ENCODE measurements at places on chromosomes 4 and X.

GRCh38 chrX:109782994-109783700 is 50.1 kb upstream of the ACSL4 start:
- no peak for DNase-seq

DNA sequence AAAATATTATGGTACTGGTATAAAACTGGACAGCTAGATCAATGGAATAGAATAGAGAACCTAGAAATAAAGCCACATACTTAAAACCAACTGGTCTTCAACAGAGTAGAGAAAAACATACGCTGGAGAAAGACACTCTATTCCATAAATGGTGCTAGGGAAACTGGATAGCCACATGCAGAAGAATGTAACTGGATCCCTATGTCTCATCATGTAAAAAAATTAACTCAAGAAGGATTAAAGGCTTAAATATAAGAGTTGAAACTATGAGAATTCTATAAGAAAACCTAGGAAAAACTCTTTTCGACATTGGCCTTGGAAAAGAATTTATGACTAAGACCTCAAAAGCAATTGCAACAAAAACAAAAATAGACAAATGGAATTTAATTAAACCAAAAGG is 114.6 kb downstream of the PCDH18 start:
- no peak for DNase-seq

- DNase-seq, result no peak
Measured at GRCh38 chrX:117752745-117753144, 363.9 kb downstream of the KLHL13 start.

GRCh38 chr4:21046141-21046540 is 345.9 kb downstream of the PACRGL start:
- no peak for DNase-seq

DNA sequence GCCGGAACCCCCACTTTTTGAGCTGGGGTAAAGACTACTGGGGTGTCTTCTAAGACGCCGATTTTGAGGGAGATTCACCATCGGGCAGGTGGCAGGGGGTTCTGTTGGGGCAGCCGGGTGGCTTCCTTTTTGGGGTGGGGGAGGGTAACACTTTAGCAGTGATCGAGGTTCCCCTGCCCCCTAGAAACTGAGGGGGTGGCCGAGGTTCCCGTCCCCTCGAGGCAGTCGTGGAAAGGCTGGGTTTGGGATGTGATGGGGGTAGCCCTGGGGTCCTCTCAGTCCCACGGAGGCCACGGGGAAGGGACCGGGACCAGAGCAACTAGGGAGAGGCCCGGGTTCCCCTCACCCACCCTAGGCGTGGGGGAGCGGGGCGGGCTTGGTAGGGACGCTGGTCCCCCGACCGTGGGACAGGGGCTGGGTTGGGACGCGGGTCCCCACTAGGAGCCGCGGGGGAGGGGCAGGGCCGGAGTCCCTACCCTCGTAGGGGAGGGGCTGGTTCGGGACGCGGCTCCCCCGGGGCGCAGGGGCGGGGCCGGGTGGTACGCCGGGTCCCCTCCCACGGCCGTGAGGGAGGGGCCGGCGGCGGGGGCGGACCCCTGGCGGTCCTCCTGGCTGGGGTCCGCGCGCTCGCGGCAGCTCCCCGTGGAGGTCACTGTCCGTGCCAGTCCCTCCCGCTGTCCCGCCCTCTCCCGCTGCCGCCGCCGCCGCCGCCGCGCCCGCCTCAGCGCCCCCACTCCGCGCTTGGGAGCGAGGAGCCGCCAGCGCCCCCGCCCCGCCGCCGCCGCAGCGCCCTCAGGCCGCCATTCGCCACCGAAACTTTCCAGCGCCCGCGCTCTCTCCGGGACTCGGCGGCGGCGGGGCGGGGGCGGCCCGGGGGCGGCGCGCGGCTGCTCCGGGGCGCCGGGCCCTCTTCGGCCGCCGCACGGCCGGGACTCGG is at the start of gene TBL1X:
TBL1X (plus strand) TSS at position 624 of the 937 bp plus-strand sequence. CDS start 188,529 bp downstream, outside the sequence.
- DNase-seq, result peak; percentile 46

DNA sequence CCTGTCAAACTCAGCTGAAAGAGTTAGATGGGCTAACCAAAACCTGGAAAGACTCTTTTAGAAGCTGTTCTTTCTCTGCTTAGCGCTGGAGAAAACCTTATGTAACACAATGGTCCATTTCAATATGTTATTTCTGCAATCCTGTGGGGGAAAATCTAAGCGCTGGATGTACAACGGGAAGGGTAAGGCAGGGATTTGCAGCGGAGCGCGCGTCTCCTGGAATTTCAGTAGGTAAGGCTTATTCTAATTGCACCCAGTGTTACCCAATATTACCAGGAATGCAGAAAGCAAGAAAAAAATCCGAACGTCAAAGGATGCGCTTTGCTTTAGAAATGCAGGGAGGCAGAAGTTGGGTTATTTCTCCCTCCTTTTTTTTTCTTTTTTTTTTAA is 2.0 kb downstream of the HS3ST1 start:
- no peak for DNase-seq

GRCh38 chr4:77342170-77342810 is 185.3 kb downstream of the CCNG2 start:
- DNase-seq, result no peak

- no peak for DNase-seq
Measured at GRCh38 chrX:114015966-114016365, 567.9 kb upstream of the HTR2C start.

DNA sequence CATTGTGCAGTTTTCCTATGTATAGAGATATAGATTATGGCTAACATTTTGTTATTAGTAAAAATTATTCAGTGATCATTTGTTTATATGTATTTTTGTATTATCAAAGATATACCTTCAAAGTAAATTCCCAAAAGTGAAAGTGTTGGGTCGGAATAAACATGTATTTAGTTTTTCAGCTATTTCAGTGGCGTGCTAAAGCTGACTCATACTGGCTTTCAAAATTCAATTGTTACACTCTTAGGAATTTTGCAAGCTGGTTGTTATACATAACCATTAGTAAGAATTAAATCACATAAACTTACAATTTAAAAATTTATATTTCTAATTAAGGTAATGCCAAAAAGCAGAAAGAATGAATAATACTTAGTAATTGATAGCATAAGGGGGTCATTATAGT is 288.4 kb upstream of the NRK start:
- DNase-seq, result no peak

GRCh38 chr4:68271851-68272357 is 26.4 kb upstream of the TMPRSS11B start:
- DNase-seq, result peak; percentile 59

GRCh38 chr4:123936621-123937043 is 540.0 kb downstream of the SPRY1 start:
- DNase-seq, result no peak

DNA sequence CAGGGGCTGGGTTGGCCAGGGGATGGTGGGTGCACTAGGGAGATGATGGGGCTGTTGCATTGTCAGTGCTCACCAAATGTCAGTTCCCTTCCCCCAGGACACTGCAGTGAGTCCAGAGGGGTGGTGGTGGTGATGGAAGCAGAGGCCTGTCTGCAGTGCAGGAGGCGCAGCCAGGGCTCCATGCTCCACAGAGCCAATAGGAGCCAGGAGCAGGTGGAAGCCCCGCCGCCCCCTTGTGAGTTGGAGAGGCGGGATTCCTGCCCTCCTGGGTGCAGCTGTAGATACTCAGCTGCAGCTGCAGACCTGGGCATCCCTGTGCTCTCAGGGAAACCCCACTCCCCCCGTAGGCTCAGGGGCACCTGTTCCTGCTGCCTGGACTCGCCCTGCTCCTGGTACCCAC is 284.7 kb downstream of the EVC2 start:
- DNase-seq, result no peak

DNA sequence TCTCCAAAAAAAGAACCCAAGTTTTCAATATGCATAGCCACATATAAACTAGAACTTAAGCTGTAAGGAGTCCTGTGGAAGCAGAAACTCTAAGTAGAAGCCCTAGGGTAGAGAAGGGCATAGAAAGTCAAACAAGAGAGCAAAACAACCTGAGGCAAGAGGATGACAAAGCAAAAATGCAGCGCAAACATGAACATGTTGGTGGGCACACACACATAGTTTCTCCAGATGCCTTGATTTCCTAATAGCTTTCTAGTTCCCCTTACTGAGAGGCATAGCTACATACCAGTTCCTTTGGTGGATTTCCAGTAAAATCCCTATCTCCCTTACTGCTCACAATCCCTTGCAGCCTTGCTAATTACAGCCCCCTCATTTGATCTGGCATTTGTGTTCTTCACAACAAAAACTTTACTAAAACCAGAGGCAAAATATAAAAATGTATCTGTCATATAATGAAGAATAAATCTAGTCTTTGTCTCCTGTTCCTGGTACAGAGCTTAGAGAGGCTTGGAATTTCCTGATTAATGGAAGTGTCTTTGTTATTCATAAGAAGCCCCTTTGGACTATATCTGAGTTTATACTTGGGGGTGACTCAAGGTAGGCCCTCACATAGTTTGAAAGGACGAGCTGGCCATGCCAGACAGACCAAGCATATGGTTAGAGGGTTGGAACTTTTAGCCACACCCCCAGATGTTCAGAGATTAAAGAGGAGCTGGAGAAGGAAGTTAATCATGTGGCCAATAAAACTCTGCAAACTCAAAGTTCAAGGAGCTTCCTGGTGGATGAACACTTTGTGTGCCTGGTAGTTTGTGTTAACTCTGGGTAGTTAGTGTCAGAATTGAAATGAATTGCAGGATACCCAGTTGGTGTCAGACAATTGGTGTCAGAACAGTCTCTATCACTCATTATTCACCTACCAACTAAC is 52.7 kb upstream of the ZCCHC13 start:
- DNase-seq, result no peak

- DNase-seq, result no peak
Measured at GRCh38 chr4:113469023-113469390, 292.5 kb downstream of the CAMK2D start.

- DNase-seq, result no peak
Measured at GRCh38 chrX:50103176-50103575, 97.6 kb downstream of the AKAP4 start.

DNA sequence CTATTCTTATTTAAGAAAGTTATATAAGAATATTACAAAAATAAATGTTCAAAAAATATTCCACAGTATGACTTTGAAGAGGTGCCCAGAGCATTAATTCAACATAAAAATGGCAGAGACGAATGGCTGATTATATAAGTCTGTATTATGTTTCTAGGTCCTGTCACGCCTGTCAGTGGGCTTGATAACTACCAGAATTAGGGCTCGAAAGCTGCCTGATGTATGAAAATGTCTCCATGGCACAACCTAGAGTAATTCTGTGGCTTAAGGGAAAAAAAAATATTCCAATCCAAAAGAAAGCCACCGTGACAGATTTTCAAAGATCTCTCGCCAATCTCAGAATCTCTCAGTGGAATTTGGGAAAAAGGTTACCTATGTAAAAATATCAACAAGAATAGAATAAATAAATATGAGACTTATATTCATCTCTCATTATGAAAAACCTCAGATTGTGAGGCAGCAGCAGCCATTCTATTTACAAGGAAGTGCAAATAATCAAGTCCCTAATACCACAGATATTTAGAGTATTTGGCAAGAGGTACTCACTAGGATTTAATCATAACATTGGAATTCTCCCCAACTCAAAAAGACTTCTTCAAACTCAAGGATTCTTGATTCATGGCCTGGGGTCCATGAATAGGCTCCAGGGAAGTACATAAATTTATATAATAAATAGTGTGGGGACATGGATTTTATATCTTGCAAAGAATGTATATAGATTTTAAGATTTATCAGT is 489.1 kb upstream of the INTU start:
- DNase-seq, result no peak

DNA sequence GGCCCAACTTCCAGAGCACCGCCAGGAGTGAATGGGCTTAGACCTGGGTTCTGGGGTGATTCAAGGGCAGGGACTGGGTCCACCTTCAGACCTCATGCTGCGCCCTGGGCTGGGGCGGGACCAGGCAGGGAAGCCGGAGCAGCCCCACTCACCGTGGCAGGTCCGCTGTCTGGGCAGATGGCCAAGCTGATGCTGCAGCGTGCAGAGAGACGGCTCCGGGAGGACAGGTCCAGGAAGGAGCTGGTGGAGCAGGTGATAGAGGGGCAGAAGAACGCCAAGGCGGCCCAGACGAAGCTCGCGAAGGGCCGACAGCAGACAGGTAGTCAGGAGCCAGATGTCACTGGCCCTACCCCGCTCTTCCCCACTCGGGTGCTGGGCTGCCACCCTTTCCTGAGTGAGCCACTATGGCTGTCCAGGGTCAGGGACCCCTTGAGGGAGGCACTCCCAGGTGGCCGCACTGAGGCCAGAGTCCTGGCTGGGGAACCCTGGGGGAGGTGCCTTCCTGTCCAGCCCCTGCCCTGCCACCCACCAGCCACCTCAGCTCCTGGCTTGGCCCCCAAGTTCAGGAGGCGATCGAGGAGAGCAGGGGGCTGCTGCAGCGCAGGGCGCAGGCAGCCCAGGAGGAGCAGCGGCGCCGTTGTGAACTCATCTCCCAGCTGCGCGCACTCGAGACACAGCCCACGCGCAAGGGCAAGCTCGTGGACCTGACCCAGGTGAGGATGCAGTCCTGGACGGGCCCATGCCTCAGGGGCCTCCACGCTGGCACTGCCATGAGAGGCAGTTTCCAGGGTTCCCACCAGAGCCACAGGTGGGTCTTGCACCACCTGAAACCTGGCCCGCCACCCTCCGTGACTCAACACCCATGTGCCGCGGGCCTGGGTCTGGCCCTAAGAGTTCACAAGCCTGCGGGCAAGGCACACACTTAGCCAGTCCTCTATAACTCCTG is 10.1 kb upstream of the RNF4 start:
- DNase-seq, result no peak

GRCh38 chr4:96681218-96681617 is 841.3 kb downstream of the PDHA2 start:
- DNase-seq, result no peak

DNA sequence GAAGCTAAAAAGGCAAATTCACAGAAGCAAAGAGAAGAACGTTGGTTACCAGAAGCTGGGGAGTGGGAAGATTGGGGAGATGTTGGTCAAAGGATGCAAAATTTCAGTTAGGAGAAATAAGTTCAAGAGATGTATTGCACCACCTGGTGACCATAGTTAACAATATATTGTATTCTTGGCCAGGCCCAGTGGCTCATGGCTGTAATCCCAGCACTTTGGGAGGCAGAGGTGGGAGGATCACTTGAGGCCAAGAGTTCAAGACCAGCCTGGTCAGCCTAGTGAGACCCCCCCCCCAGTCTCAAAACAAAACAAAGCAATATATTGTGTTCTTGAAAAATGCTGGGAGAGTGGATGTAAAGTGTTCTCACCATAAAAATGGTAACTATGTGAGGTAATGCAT is 67.9 kb downstream of the TAB3 start:
- DNase-seq, result no peak

GRCh38 chr4:2789351-2789750 is 3.5 kb upstream of the SH3BP2 start:
- DNase-seq, result no peak

DNA sequence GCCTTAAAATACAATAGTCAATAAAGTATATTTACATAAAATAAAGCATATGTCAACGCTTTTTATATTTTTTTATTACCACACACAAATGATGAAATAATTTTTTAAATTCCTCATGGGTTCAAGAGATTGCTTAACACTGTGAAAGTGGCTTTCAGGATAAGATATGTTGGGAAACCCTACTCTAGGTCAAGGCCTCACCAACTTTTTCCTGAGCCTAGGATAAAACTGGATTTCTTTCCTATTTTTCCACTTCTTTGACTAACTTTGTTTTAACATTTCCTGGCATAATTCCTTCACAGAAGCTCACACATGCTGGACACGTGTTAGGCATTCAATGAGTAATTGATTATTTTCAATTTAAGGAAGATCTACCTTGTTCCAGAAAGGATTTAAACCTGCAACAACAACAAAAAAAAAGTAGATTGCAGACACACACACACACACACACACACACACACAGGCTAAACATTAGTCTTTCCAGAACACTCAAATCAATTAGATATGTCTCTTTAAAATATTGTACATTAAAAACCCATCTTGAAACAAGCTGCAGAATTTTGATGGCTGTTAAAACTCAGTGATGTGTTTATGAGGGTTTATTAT is 9.1 kb downstream of the KLB start:
- no peak for DNase-seq

GRCh38 chr4:139207873-139208403 is 30.9 kb upstream of the ELF2 start:
- no peak for DNase-seq
